ENCODE measurements at places on chromosomes 12 and 14.

- no peak for DNase-seq
Observed at GRCh38 chr12:53965281-53966084, 7.4 kb upstream of the HOXC11 start.

GRCh38 chr14:61266891-61267740 lies 14.0 kb downstream of the TMEM30B start:
- no peak for DNase-seq

DNA sequence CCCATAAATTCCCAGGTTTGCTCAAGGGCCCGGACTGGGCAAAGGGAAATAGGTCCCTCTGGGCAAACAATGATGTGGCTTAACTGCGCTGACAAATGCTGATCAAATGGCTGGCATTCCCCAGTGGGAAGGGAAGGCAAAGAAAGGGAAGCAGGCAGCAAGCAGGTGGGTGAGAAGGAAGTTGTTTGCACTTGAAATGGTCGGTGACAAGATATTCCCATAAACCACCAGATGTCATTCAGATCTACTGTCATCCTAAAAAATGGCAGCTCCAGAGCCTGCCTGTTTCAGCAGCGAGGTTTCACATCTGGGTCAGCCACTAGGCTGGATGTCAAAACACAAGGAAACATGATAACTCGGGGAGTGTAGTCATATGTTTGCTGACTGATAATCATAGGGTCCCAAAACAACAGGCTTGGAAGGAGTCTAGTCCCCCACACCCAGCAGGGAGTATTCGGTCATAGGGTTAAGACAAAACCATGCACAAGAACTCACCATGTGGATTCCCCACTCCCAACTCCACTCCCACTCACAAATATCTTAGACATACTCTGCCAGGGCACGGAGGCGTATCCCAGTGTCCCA lies 37.9 kb upstream of the MDM1 start:
- no peak for DNase-seq

- no peak for DNase-seq
Observed at GRCh38 chr12:23536293-23536692, 413.2 kb downstream of the SOX5 start.

GRCh38 chr12:71045781-71046180 lies 112.0 kb downstream of the TSPAN8 start:
- DNase-seq: no peak

GRCh38 chr12:108635997-108636808 lies 2.5 kb upstream of the SELPLG start:
- DNase-seq: no peak

GRCh38 chr12:54602661-54603060 lies 14.2 kb upstream of the PPP1R1A start:
- no peak for DNase-seq

- no peak for DNase-seq
Observed at GRCh38 chr12:49779581-49779980, 38.2 kb downstream of the TMBIM6 start.

DNA sequence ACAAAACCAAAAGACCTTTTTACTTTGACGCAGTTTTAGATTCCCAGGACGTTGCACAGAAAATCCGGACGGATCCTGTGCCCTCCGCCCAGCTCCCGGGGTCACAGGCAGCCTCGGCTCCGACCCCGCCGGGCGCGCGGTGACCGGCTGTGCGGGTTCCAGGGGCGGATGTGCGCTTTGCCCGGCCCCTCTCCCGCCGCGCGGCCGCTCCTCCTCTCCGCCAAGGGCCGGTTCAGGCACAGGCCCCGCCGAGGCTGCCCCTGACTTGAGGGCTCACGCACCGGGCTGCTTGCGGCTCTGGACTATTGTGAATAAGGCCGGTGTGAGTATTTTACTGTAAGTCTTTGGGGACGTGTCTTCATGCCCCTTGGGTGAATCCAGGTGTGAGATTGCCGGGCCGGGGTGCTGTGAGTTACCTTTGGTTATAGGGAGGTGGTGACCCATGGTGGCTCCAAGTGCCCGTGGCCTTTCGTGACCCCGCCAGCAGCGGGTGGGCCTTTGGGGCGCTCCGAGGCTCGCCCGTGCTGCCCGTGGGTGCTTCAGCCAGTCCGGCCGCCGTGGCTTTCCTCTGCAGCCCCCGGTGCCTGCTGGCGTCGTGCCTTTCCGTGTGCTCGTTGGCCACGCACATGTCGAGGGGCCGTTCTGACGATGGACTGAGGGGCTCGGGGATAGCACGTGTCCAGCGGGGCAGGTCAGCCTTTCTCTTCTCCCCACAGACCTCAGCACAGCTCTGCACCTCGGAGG lies 45.9 kb downstream of the NOC4L start:
- DNase-seq: no peak

GRCh38 chr12:131758016-131758739 lies 47.3 kb downstream of the SFSWAP start:
- DNase-seq: no peak

DNA sequence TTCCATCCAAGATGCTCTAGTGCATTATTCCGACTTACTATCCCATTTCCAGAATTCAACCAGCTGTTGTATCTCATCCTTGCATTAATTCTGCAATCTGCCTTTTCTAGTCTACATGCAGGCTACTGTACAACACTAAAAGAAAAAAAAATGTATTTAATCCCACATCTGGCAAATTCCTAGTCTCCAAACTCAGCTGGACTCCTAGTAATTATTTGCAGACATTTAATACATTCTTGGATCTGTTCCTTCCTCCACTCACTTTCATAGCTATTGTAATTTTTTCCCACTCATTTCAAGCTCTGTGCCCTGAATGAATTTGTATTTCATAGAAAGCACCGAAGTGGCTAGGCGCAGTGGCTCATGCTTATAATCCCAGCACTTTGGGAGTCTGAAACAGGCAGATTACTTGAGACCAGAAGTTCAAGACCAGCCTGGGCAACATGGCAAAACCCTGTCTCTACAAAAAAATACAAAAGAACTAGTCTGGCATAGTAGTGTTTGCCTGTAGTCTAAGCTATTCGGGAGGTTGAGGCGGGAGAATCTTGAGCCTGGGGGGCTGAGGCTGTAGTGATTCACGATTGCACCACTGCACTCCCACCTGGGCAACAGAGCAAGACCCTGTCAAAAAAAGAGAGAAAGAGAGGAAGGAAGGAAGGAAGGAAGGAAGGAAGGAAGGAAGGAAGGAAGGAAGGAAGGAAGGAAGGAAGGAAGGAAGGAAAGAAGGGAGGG lies 39.5 kb upstream of the YAF2 start:
- no peak for DNase-seq

DNA sequence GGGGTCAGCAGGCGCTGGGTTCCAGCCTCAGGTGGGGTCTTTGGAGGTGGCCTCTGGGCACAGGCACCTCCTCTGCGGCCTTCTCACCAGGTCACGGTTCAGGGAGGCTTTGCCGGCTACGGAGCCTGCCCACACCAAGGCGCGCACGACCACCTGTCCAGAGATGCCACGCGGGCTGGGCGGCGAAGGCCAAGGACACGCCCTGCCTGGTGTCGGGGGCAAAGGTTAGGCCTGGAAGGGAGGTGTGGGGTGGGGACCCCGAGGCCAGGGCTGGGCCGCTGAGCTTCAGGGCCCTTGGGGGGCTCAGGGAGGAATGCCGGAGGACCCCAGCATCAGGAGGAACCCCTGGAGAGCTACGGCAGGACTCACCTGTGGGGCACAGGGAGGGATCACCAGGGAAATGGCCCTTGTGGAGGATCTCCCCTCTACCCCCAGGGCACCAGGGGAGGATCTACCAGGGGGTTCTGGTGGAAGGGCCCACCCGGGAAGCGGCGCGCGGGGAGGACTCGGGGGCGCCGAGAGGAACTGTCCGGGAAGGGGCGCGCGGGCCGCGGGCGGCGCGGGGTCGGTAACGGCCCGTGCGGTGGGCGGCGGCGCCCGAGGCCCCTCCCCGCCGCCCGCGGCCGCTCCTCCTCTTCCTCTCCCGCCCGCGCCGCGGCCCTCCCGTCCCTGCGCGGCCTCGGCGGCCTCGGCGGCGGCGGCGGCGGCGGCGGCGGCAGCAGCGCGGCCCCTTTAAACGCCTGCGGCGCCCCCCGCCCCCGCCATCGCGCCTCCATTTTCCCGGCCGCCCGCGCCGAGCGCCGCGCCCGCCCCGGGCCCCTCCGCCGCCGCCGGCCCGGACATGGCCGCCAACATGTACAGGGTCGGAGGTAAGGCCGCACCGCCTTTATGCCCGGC lies at the start of gene MTA1:
Gene MTA1 (plus strand): TSS at position 633 of the 897 bp plus-strand sequence. CDS start 209 bp downstream, at position 842.
- no peak for DNase-seq

GRCh38 chr14:105305791-105306190 lies 5.0 kb upstream of the BRF1 start:
- no peak for DNase-seq

DNA sequence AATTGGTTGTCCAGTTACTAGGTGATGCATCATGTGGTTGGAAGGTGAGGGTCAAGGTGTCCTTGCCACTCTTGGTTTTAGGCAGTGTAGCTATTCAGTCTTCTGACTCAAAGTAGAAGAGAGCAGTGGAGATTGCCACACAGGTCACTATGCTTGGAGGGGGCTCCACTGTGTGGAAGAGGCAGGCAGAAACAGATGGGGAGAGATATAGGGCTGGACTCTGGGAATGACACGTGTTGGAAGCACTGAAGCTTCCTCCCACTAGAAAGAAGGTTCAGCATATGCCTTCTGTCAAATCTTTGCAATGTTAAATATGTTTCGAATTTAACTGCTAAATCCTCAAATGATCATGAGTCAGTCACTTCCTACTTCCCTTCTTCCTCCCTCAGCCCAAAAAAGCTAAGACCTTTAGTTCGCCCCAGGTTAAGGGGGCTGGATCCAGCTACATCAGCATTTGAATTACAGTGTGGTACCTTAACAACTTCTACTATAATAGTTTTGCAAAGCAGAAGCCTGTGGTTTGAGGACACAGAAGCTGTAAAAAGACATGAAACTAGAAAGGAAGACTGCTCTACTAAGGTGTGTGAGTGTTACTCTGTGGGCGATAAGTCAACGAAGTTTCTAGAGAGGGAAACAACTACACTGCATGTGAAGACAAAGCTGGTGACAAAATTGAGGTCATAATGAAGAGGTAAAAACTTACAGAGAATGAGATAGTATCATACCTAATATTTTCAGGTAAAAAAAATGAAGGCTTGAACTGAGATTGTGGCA lies 228.0 kb downstream of the NELL2 start:
- DNase-seq: no peak

GRCh38 chr12:131460520-131460919 lies 250.4 kb upstream of the SFSWAP start:
- no peak for DNase-seq

- DNase-seq: no peak
Observed at GRCh38 chr14:61659582-61659981, 35.7 kb upstream of the HIF1A start.

GRCh38 chr12:2895511-2895910 lies 4.8 kb downstream of the TULP3 start:
- no peak for DNase-seq

GRCh38 chr12:106291342-106291741 lies 11.2 kb upstream of the TCP11L2 start:
- no peak for DNase-seq

Measured in NCI-H1694 treated with DMSO at 0.1 percent for 48 hours (cell line).